ENCODE measurements at places on chromosomes 4 and X.
A peak's percentile ranks its signal among the peaks of the same experiment; 100 is the strongest.

DNA sequence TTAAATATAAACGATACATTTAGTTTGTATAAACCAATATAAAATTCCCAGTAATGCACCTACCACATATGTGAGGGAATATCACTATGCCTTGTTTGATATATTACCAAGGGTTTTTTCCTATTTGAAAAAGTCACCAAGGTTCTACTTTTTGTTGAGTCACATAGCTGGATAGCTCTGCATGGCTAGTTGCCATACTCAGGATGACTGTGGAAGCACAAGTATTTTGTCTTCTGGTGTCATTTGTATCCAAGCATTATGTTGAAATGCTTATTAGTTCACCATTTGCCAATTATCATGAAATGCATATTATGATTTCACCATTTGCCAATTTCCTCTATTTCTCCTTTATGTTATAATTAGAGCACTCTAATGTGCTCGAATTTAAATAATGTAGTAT, 162.7 kb upstream of the TTC29 start:
- DNase-seq, result no peak

- no peak for DNase-seq
These were observed 20.3 kb downstream of the ATP2B3 start for GRCh38 chrX:153537526-153538295.

- DNase-seq, result no peak
These were observed 24.4 kb upstream of the PLAC8 start for GRCh38 chr4:83138946-83139345.

DNA sequence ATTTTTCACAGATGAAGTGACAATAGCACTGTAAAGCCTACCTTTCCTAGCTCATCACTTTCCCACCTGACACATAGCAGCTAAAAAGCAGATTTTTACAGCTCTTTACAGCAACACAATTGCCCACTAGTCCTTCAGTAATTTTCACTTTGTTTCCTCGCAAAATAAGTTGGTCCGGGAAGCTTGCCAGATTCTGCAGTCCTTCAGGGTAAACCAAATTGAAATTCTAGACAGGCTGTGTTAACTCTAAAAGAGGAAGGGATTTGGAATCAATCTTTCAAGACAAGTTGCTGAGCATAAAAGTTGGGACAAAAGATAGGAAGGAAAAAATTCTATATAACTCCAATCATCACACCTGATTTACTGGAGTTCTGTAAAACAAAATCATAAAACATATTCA, 8.7 kb downstream of the C1QTNF7 start:
- no peak for DNase-seq

GRCh38 chrX:104565791-104566680, at the start of gene IL1RAPL2:
TSS of gene IL1RAPL2 (plus strand) at chrX:104566199.
- DNase-seq, result peak; percentile 7

- DNase-seq, result no peak
These were observed 47.8 kb downstream of the HTT-AS start for GRCh38 chr4:3026540-3026939.

DNA sequence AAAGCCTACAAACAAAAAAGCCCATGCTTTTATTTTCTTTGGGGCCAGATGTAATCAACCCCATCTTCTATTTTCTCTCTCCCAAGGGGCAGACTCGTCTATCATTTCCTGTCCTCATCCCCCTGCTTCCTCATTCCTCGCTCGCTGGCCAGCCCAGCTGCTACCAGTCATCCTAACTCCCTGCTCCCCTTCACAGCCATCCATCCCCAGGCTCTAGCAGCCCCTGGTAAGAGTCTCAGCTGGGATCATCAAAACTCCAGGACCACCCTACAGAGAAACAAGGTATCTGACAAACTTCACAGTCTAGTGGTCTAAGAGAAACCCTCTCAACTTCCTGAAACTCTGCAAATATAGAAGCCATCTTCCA, 23.6 kb downstream of the SH3KBP1 start:
- no peak for DNase-seq

Measured in kidney glomerular epithelial cell (primary cell).